AG10803 (cell line): ENCODE measurements at places on chromosomes 2 and 18.
A peak's percentile ranks its signal among the peaks of the same experiment; 100 is the strongest.

- no peak for DNase-seq
Measured at GRCh38 chr18:32803568-32803967, 30.7 kb upstream of the KLHL14 start.

DNA sequence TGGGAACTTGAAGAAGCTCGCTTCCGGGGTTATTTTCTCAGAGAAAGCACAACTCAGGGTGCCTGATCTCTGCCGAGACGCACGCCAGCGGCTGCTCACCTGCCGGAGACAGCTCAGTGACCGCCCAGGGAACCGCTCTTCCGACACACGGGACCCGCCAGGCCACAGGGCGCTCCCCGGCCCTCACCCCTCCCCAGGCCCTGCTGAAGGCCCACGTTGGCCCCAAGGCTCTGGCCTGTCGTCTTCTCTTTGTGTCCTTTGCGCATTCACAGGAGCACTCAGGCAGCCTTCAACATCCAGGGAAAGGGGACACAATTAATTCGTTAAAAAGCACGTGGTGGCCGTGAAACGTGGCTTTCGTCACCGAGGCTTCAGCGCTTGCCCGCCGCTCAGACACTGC is 276.3 kb upstream of the SALL3 start:
- DNase-seq, result no peak

DNA sequence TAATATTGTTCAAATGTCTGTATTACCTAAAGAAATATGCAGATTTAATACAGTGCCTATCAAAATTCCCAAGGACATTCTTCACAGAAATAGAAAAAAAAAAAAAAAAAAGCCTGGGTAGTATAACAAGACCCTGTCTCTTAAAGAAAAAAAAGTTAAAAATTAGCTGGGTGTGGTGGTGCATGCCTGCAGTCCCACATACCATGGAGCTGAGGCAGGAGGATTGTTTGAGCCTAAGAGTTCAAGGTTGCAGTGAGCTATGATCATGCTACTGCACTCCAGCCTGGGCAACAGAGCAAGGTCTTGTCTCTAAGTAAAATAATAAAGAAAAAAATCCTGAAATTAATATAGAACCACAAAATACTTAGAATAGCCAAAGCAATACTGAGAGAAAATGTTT is 51.9 kb downstream of the SLC16A14 start:
- DNase-seq, result no peak

GRCh38 chr2:117858892-117859531 is 44.5 kb downstream of the DDX18 start:
- no peak for DNase-seq

DNA sequence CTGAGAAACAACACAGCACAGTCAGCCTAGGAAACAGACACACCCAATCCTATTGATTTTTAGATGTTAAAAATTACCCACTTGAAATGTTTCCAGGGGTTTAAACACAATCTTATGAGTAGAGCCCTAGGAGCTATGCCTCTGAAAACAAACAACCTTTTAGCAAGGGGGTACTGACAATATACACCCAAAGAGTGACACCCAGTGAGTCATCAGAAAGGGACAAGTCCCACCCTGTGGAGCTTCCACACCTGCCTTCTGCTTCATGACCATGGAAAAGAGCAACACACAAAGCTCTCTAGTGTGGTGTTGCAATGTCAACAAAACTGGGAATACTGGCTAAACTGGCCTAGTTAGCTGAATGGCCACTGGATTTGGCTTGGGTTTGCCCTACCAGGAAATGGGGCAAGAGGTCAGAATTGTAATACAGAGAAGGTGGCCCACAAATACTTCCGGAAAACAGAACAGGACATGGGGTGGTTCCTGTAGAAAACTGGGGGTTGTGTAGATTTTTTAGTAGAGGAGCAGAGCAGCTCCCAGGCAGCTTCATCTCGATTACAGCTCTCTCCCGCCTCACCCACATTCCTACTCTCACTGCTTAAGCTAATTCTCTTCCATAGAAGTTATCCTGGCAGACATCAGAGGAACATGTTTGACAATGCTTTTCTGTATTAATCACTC is 98.2 kb downstream of the GAREM1 start:
- DNase-seq, result no peak

GRCh38 chr2:114949228-114949804 is 506.9 kb downstream of the DPP10 start:
- no peak for DNase-seq

DNA sequence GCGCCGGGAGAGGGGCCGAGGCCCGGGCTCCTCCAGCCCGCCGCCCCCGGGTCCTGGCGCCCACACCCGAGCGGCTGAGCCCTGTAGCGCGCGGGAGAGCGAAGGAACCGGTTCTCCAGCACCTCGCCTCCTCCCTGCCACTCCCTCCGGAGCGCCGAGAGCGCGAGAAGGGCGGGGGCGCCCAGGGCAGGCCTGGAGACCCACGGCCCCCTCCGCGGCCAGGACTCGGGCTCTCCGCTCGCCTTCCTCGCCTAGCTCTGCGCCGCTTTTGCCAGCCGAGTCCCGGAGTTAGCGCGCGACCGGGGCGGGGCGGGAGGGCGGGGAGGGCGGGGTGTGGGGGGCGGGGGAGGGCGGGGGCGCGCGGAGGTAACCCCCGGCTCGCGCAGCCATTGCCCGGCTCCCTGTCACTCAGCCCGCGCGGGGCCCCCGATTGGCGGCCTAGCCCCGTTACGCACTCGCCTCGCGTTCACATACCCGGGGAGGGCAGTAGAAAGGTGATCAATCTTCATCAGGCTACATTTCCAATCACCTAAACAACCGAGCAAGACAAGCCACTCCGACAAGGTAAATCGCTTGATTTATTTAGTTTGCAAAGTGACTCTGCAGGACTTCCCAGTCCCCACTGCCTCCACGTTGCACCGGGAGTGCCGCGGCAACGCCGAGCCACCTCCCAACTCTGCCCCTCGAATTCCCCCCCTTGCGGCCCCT is at the start of gene OTX1:
Gene OTX1 (plus strand): TSS at position 497 of the 708 bp plus-strand sequence. CDS start 2,161 bp downstream, outside the sequence.
- peak; percentile 38 for DNase-seq

DNA sequence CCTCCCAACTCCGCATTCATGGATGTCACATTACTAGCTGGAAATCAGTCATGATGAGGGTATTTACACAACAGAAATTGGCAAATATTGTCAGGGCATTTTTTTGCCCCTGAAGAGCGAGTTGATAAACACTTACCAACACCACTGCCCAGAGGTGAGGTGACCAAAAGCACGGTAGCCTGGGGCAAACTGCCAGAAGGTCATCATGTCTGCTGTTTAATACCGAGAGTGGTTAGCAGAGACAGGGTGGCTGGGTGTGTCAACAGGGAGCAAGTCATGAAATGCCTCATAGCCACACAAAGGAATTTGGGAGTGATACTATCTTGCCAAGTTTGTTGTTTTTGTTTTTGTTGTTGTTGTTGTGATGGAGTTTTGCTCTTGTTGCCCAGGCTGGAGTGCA is 37.0 kb upstream of the EPC2 start:
- DNase-seq, result no peak

- peak; percentile 5 for DNase-seq
Measured at GRCh38 chr18:46333431-46334135, 229.4 kb downstream of the HAUS1 start.

- no peak for DNase-seq
Measured at GRCh38 chr2:210901326-210901725, 344.9 kb downstream of the CPS1 start.

- DNase-seq, result peak; percentile 81
Measured at GRCh38 chr2:174840436-174840835, 76.2 kb upstream of the CHRNA1 start.

DNA sequence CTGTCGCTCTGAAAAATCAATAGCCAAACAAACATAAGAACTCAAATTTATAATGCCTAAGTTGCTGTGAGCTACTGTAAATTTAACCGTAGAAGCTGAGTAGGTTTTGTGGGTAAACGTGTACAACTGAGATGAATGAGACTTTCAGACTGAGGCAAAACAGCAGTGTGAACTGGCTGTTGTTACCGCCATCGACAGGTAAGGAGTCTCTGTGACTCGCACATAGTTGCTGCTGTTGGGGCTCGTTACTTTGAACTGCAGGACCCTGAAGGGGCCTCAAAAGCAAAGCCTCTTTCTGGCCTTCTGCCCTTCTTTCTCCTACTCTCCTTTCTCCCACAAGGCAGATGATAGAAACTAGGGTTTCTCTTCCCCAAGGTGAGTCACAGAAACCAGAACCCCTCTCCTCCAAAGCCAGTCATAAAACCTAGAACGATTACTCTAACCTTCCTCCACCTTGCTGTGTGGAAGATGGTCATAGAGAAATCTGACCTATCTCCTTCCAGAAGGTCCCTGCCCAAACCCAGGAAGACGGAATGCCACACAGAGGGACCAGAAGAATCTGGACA is 101.2 kb downstream of the DLGAP1 start:
- DNase-seq, result no peak

- DNase-seq, result no peak
Measured at GRCh38 chr2:106885971-106886915, at the start of gene ST6GAL2. Gene ST6GAL2, minus strand, starts transcription at chr2:106886167. Its CDS starts 42,190 bp downstream, at chr2:106843977.

DNA sequence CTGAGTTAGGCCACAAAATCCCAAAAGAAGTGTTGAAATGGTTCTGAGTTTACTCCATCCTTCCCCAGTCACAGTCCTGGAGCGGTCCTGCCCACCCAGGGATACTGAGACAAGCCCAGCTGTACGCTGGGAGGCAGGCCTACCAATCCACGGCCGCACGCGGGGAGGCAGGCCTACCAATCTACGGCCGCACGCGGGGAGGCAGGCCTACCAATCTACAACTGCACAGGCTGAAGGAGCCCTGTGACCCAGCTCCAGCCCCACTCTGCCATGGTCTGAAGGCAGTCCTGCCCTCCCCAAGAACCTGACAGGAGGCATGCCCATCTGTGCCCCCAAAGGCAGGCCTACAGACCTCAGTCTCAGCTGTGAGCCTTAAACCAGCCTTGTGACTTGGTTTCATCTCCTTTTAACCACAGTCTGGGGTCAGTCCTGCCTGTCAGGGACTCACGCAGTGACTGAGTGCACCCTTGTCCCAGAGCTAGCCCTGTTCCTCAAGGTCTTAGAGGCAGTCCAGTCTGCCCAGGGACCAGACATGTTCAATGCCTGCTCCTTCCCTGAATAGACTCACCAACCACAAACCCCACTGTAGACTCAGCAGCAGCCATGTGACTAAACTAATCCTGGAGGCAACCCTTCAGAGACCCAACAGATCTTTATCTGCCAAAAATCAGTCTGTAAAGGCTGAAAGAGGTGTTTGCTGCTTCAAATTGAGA is 36.8 kb downstream of the GPC1 start:
- DNase-seq, result no peak

DNA sequence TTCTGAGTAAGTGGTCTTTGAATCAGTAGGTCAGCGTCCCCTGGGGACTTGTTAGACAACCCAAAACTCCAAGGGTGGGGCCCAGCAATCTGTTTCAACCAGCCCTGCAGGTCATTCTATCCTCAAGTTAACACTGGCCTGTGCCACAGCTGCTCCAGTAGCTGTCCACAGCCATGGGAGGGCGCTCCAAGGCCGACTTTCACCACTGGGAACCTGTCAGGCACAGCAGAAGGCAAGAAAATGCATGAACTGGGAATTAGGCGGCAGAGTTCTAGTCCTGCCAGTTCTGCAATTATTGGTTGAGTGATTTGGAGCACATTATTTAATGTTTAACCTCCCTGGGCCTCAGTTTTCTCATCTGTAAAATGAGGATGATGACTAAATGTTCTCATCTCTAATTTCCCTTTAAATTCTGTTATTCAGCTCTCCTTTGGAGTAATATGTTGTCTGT is 17.4 kb upstream of the MRPL33 start:
- DNase-seq, result peak; percentile 75

DNA sequence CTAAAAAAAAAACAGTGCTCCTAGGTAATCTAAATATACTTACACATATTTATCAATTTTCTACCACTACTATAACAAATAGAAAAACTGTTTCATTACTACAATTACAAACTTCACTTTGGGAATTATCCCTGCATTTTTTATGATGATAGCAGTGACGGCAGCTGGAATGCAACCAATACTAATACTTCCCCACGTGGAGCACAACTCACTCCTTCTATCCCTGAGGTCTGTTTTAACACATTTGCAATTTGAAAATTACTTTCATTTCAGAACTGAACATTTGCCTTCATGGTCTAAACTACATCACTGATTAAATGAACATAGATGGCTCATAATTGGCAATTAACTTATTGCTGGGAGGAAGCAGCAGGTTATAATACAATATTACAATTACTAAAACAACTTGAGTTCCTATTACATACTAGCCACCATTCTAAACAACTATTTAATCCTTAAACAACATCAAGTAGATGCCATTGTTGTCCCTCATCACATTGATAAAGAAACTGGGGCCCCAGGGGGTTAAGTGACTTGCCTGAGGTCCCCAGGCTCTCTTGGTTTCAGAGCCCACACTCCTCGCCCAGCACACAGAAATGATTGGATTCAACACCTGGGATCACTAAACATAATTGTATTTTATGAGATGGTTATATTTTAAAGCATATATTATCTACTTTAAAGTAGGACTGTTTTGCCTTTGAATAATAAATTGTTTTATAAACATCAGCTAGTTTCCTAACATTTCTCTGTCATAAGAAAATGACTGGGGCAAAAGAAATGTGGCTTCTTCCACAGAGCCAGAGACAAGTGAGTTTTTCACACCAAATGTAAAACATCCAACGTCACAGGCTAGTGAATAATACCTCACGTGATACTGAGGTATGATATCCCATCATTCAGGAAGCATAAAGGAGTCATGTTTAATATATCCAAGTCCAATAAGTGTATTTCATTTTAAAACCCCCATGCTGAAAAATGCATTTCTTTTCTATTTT is 6.2 kb downstream of the COLEC12 start:
- DNase-seq, result peak; percentile 78

DNA sequence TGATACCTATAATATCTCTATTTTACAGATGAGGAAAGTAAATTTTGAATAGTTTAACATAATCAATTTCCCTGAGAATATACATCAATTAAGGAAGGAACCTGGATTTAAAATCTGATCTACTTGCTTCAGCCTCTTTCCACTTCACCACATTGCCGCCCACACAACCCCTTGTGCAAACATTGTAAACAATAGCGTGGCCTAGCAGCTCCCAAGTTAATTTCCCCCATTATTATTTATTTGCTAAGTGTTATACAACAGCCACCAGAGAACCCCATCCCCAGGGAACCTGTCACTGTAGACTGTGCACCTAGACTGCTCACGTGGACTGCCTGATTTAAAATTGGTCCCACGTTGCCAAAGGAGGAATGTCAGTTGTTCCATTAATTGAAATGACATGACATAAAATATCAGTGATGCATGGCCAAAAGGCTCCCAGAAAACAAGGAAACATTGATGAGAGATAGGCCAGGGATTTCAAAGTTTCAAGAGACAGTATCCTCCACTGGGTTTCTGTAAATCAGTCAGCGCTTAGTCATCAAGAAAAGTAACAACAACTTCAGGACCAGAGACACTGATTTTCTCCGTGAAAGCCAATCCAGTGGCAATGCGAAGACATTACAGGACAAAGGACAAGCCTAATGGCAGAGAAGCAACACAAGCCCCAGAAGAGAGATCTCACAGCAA is 41.3 kb downstream of the SCG2 start:
- no peak for DNase-seq
